ENCODE measurements at places on chromosomes 1 and 21.

DNA sequence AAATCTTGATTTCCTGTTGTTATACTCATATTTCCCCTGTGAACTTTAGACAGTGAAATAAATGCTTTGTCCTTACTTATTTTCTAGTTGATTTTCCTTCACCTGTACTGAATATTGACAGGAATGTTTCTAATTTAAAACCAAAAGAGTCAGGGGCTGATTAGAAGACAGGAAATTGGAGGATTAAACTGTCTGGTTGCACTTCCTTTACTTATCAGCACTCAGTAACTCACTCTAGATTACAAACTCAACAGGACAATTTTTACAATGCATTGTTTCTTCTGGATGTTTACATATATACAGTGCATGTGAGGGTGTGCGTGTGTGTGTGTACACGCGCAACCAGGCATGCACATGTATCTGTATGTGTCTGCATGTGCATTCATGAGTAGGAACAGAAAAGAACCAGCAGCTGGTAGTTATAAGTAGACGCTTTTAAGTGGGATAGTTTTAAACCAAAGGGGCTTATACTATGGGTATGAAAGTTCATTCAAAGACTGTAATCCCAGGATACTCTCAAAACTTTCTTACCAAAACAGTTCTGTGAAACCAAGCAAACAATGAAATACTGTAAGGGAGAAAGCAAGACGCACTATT, 212.0 kb upstream of the NFIA start:
- DNase-seq, result no peak

GRCh38 chr1:69269491-69269890, 298.2 kb upstream of the LRRC7 start:
- DNase-seq, result no peak

DNA sequence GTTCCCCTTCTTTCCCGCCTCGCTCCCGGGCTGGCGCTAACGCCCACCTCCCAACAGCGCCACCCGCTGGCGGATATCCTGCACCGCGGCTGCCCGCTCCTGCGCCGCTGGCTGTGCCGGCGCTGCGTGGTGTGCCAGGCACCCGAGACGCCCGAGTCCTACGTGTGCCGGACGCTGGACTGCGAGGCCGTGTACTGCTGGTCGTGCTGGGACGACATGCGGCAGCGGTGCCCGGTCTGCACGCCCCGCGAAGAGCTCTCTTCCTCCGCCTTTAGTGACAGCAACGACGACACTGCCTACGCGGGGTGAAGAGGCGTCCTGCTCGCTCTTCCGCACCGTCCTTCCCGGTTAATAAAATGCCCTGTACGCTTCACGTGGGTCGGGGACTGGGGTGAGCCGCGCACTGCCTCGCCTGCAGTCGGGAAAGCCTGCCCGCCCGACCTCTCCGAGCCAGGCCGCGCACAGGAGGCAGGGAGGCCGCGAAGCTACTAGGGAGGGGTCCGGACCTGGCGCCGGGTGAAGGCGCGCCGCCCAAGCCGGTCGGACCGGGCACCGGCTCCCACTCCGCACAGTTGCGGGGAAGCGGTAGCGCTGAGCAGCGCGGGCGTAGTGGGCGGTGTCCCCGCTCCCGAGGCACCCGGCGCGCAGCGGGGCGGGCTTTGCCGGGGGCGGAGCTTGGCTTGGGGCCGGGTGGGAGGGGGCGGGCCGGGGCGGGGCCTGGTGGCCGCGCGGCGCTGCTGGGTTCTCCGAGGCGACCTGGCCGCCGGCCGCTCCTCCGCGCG, at the start of gene ADAM15:
Gene ADAM15 (plus strand): TSS at position 757 of the 782 bp plus-strand sequence. CDS start 71 bp downstream, outside the sequence.
- DNase-seq, result peak; percentile 80

GRCh38 chr1:29259802-29260441, 23.6 kb downstream of the PTPRU start:
- DNase-seq, result no peak

DNA sequence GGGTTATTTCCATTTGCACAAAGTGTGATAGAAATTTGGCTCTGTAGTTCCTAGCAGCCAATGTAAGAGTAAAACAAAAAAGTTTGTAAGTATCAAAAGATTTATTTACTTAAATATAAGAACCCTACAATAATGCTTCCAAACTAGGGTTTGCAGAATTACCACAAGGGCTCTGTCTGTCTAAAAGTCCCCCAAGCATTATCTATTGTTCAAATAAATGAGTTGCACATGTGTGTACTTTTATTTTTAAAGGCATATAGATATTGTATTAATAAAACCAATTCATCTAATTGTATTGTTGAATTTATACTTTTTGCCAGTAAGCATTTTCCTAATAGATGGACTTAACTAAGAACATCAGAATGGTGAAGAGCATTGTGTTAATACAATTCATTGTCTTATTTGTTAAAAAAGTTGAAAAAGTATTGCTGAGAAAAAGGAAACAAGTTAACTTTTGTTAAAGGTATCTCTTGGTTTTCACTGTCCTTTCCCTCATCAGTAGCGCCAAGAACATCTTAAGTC, 863 bp upstream of the PTPRC start:
- no peak for DNase-seq

- no peak for DNase-seq
Observed at GRCh38 chr1:83960669-83961277, 38.2 kb downstream of the TTLL7 start.

DNA sequence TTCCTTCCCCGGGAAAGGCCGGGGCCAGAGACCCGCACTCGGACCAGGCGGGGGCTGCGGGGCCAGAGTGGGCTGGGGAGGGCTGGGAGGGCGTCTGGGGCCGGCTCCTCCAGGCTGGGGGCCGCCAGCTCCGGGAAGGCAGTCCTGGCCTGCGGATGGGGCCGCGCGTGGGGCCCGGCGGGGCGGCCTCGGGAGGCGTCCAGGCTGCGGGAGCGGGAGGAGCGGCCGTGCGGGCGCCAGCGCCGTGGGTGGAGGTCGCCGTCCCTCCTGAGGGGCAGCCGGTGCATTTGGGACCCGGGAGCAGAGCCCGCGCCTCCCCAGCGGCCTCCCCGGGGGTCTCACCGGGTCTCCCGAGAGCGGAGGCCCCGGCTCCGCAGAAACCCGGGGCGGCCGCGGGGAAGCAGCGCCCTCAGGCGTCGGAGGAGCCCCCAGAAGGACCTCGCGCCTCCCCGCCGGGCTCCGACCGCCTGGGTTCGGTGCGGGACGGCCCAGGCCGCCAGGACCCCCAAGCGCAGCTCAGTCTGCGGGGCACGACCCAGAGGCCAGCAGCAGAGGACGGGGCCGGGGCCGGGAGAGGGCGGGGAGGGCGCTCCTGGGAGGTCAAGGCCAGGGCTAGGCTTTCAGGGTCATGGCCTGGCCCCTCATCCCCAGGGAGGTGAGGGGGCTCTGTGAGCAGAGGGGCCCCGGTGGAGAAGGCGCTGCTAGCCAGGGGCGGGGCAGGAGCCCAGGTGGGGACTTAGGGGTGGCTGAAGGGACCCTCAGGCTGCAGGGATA, 7.2 kb upstream of the SLX9 start:
- peak; percentile 71 for DNase-seq

GRCh38 chr21:43976661-43977060, 35.4 kb upstream of the TRAPPC10 start:
- no peak for DNase-seq

DNA sequence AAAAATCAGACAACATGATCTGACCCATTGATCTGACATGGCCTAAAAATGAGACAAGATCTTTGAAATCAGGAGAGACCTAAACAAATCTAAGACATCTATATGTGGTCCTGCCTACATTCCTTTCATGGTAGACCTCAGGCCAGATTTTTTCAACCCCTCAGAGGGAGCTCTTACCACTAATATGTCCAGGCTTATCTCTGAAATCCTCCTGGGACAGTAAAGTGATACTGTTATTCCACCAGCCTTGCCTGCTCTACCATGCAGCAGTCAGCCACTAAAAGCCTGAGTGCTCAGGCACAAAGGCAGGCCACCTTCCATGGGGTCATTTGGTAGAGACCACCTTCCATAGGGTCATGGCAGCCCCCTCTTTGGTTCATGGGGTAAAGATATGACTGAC, 126.9 kb downstream of the TBX15 start:
- DNase-seq, result no peak

- DNase-seq, result no peak
Observed at GRCh38 chr1:61307422-61308142, 225.2 kb downstream of the NFIA start.

DNA sequence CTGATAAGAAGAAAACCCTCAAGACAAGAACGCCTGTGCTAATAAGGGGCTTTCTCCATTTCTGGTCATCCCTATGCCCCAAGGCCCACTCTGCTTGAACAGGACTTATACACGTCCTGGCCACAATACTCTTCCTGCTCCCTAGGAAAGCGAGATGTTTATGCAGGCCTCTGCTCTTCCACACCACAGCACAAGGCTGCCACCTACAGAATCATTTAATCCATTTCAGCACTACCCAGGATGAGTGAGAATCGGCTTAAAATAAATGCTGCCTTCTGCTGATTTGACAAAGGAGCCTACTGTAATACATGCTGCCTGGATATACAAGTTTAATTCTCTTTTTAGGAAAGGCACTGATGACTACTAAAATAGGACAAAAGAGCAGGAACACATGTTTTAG, 29.4 kb downstream of the FRRS1 start:
- no peak for DNase-seq

GRCh38 chr1:178574345-178574744, 61.4 kb downstream of the TEX35 start:
- DNase-seq, result no peak

DNA sequence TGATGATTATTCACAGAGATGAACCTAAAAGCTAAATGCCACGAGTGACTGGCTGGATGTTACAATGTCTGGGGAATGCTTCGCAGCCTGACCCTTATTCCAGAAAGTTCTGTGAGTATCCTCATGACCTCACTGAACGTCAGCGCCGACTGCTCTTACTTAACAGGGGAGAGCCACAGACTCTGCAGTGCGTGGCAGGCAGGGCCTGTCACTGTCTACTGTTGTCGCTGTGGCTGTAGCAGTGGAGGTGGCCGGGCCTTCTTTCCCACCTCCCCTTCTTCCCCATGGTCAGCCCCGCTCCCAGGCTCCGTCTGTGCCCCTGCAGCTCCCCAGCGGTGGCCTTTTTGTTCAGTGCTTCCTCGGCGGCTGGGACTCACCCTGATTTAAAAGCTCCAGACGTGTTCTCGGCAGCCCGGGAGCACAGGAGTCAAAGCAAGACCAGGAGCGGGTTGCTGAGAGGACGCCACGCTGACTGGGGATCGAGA, 52.2 kb upstream of the TARBP1 start:
- no peak for DNase-seq

DNA sequence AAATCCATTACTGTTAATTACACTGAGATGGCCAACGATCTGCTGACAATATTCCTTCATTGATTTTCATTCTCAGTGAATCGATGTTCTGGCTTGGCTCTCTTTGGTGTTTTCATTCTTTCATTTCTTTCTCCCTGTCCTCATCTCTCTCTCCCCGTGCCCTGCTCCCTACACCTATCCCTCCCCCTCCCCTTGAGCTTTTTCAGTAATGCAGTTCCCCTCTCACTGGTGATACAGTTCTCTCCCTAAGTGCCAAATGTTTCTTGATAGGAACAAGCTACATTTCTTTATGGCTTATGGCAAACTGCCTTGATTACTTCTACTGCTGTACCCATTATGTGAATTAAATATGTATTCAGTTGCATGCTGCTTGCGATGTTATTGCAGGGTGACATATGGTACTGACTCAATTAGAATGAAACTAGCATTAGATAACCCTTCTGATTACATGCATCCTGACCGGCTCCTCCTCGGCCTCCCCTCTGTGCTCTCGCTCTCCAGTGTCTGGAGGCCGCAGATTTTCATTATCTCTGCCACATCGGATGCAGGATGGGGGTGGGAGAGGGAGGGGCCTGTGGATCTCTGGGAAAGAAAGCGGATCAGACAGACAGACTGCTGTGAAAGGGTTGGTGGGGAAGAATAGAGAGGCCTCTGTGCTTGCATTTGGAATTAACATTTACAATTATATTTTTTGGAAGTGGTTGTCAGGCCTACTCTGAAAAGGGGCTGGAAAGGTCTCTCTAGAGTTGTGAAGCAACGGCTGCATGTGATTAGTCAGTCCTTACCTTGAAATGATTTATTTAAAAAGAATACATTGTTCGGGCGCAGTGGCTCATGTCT, 130.9 kb downstream of the PBX1 start:
- no peak for DNase-seq

- DNase-seq, result no peak
Observed at GRCh38 chr21:44828362-44829056, 10.6 kb upstream of the SUMO3 start.

DNA sequence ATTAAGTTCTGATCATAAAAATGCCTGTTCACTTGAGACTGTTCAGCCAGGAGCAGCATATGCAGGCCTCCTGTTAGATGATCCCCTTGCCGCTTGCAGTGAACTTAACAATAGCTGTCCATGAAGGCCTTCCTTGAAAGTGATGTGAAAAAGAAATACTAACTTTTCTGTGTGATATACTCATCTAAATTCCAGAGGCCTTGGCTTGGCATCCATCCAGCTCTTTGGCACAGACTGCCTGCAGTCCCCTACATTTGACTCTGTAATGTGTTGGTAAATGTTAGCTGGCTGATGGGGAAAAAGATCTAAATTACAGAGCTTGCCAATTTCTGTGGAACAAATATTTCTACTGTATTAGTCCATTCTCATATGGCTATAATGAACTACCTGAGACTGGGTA, 73.7 kb downstream of the KCNK2 start:
- no peak for DNase-seq

- DNase-seq, result no peak
Observed at GRCh38 chr1:16061266-16061665, 12.2 kb downstream of the FAM131C start.

DNA sequence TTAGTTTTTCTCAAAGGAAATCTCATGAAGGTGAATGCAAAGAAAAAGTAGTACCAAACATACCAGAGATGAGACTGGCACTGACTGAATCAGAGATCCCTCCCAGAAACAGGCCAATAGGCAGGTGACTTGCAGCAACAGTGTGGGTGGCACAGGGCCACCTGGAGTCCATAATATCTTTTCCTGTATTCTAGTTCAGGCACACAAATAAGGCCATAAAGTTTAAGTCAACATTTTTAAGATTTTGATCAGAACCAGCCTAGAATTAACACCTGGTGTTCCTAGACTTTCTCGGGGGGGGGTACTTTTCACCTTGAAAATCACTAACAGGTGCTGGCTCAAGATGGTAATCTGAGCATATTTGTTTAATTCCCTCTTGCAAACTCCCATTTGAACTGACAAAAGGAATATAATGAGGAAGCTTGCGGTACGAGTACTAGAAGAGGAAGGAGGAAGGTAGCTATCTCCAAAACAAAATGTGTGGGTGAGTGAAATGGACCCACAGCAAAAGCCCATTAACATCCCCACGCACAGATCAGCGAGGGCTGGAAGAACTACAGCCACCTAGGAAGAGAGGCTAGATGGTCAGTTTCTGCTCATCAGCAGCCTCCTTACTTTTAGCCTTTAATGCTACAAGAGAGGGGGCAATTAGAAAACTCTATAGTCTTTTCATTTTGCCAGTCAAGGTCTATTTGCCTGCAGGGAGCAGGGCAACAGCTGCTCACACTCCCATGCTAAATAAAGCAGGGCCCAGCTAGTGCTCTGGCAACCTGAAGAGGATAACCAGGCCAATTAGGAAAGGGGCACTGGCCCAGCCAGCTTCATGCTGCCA, 18.9 kb downstream of the SDE2 start:
- no peak for DNase-seq

Data from CD4-positive, alpha-beta T cell treated with Interleukin-6 at 100 ng/mL for 8 hours (primary cell).